ENCODE measurements at places on chromosomes 6 and 20.

GRCh38 chr6:130964808-130965604 lies 98.0 kb downstream of the EPB41L2 start:
- H3K4me3 ChIP-seq, result no peak overlapping the region
- H3K27ac ChIP-seq, result peak overlapping the region; percentile 30

DNA sequence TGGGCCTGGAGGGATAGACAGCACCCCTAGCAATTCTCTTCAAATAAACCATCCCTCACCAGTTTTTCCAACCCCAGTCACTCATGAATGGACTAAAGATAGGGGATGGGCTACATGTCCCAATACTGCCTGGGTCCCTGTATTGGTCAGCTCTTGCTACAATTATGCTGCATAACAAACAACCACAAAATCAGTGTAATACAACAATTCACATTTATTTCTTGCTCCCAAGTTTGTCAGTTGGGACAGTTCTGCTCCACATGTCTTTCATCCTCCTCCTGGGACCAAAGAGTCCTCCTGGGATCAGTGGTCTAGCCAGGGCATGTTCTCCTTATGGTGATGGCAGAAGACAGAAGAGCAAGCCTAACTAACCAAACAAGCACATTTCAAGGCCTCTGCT lies 91.7 kb upstream of the MYL9 start:
- no peak overlapping the region for H3K27ac ChIP-seq
- H3K4me3 ChIP-seq, result no peak overlapping the region
- no peaks in the 10 kb centered on the region for H3K36me3 ChIP-seq
- peaks cover 2% of the 10 kb centered on the region for H3K4me1 ChIP-seq
- H3K27me3 ChIP-seq, result no peaks in the 10 kb centered on the region

DNA sequence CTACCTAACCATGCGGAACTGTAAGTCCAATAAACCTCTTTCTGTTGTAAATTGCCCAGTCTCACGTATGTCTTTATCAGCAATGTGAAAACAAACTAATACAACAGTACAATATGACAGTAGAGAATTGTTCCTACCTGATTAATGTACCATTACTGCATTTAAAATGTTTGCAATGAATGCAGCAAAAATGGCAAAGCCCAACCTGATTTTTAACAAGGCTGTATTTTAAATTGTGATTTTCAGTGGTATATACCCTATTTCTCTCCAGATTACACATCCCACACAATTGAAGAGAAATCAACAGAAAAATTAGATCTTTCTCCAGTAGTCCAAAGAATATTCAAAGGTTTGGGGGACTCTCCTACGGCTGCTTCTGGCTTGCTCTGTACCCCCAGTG lies 3.3 kb upstream of the PCSK2 start:
- peaks cover 14% of the 10 kb centered on the region for H3K27me3 ChIP-seq
- H3K4me3 ChIP-seq, result no peak overlapping the region
- no peak overlapping the region for H3K27ac ChIP-seq
- no peaks in the 10 kb centered on the region for H3K36me3 ChIP-seq
- no peak for DNase-seq
- 0 out of 2 replicates have a peak, but pooled peaks cover 2% of the 10 kb centered on the region for H3K4me1 ChIP-seq

DNA sequence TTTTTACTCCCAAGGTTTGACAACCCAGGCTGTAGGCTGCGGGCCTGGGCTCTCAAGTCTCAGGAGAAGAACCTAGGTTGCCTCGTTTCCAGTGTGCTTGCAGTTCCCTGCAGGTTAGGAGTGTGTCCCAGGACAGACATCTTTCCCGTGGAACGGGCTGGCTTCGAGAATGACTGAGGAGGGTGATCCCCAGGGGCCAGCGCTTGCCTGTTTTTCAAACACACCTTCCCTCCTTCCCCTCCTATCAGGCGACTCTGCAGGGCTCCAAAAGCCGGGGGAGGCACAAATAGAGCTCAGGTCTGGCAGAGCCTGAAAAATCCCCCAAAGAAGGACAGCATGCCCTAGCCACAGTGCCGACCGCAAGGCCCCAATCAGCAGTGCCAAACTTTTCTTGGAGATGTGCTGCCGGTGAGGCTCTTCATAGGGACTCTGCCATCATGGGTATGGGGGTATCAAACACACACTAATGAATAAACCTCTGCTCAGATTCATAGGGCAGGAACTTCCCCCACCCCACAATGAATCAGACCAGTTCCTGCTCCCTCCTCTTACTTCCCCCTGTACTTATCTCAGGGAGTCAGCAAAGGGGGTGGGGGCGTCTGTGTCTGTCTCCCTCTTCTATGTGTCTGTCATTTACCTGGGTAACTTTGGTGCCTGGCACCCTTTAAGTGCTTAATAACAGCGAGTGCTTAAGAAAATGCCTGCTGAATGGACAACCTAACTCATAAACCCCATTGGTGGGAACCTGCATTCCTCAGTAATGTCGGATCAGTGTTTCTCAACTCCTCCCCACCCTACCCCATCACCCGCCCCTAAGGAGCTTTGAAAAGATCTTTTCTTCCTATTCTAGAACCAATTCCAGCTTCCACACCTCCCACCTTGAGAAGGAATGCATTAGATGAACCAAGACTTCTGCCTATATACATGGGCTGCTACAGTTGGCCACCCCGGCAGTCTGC lies 1.6 kb downstream of the KCNG1 start:
- DNase-seq, result no peak
- H3K36me3 ChIP-seq, result peaks cover 6% of the 10 kb centered on the region
- 0 out of 2 replicates have a peak, but pooled peaks cover 3% of the 10 kb centered on the region for H3K4me1 ChIP-seq
- no peak overlapping the region for H3K4me3 ChIP-seq
- no peak overlapping the region for H3K27ac ChIP-seq

DNA sequence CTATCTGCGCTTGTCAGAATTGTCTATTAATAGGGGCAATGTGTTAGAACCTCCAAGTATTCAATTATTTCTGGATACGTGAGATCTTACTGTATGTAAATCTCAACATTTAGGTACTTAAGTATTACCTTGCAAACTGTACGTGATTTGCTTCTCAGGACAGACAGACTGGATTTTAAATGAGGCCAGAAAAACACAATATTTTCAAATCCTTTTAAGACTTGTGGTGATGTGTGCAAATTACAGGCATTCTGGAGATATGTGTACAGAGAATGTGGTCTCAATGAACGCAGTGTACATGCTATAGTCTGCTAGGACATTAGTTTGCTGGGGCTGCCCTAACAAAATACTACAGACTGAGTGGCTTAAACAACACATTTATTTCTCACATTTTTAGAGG lies 16.9 kb downstream of the CCR6 start:
- no peak overlapping the region for H3K4me3 ChIP-seq
- no peaks in the 10 kb centered on the region for H3K4me1 ChIP-seq
- peaks cover 5% of the 10 kb centered on the region for H3K27me3 ChIP-seq
- H3K36me3 ChIP-seq, result no peaks in the 10 kb centered on the region
- H3K27ac ChIP-seq, result no peak overlapping the region
- DNase-seq, result no peak

DNA sequence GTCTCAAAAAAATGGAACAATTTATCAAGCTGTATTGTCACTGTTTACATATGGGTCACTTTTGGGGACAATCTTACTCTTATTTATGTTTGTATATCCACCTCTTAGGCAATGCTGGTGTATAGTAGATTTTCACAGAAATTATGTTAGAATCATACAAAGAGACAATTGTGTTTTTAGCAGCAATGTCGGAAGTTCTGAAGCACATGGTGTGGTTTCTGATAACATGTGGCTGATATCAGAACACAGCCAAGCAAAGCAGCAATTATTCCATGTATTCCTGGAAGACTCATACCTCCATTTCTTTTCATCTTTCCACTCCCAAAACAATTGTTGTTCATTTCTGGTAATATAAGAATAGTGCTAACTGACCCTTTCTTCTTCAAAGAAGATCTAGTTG lies 17.5 kb upstream of the LOC128125822 start:
- H3K27me3 ChIP-seq, result no peaks in the 10 kb centered on the region
- no peak overlapping the region for H3K27ac ChIP-seq
- H3K36me3 ChIP-seq, result no peaks in the 10 kb centered on the region
